ENCODE measurements at places on chromosomes 11 and 22.
A peak's percentile ranks its signal among the peaks of the same experiment; 100 is the strongest.

DNA sequence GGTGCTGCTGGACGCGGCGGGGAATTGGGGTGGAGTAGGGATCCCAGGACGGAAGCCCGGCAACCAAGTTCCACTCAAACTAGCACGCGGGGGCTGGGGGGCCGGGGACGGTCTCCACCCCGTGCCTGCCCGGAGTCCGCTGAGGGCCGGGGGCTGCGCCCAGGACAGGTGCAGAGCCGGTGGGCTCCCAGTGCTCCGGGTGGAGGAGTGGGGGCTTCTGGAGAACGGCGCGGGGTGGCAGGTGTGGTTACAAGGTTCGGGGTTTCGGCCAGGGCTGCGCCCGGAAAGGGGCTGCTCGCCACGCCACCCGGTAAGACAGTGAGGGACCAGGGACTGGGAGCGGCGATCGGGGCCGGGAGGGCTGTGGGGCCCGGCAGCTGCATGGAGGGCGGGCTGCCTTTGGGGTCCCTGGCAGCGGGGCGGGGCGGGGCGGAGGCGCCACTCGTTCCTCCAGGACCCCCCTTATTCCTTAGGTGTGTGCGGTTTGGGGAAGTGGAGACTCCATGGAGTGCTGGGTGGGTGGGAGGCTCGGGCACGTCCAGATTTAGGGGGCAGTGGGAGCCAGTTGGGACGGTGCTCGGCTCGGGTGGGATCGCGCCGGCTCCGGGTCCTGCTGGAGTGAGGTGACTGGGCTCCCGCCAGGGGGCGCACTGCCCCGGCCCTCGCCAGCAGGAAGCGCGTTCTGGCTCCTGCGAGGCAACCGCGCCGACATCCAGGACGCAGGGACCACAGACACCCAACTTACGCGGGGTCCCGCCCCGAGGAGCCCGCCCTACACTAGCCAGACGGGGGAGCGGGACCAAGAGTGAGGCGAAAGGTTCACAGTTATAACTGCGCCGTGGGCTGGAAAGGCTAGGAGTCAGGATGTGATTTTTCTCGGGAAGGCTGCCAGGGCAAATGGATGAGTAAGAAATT lies 868 bp downstream of the TSPAN18 start:
- peak; percentile 72 for DNase-seq

GRCh38 chr22:23833911-23834317 lies 4.9 kb downstream of the DERL3 start:
- no peak for DNase-seq

DNA sequence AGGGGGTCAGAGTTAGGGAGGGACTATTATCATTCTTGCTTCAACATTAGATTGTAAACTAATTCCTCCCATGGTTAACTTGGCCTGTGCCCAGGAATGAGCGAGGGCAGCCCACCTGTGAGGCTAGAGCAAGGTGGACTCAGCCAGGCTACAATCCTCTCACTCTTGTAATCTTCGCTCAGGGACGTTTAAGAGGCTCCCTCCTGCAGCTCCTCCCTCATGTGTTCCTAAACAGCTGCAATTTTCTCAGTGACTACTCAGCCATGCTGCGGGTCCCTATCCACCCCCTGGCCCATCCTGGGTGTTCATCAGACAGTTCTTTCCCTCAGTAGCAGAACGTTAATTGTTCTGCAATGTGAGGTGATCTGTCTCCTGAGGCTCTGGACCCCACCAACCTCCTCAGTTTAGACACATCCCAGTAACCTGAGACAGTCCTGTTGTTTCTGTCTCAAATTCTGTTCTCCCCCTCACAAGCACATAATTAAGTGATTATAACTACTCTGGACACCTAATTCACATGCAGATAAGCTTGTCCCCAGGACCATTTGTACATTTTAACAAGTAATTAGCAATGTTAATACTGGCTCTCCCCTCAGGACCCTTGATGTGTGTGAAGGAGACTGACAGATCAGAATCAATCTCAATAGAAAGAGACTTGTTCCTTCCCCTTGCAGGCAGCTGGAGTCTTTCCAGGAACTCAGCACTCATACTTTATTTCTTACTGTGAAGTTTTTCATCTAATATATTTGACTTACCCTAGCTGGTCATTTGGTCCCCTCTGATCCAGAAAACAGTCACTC lies 337.2 kb upstream of the B3GAT1 start:
- DNase-seq = peak; percentile 28

DNA sequence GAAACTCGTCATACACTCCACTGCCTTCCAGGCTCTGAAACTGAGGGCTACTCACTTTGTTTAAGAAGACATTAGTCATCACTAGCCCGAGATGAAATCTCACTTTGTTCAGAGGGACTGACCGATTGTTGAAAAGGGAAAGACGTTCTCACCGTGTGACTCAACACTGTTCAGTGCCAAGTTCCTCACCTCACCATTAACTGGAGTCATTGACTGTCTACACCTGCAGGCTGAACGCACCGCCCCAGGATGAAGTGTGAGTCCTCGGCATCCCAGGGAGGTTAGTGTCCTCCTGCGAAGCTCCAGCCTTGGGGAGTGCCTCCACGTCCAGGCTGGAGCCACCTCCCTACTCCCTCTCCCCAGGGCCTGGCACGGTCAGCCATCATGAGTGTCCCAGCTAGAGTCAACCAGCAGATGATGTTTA lies 30.4 kb downstream of the FADD start:
- no peak for DNase-seq

DNA sequence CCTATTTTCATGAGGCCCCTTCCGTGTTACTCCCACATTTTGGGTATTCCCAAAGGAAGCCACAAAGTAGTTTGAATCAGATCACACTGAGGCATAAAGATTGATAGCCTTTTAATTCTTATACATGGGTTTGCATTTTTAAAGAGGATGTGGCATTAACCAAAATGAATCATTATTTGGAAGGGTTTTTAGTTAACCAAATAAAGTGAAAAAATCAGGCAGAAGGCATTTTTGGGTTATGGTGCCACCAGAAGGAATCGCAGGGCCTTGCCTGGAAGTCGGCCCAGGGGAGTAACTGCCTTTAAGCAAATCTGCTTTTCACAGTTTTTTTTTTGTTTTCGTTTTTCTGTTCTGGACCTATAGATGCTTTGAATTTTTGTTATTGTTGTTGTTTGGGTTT lies 55.4 kb downstream of the HSD17B12 start:
- no peak for DNase-seq

DNA sequence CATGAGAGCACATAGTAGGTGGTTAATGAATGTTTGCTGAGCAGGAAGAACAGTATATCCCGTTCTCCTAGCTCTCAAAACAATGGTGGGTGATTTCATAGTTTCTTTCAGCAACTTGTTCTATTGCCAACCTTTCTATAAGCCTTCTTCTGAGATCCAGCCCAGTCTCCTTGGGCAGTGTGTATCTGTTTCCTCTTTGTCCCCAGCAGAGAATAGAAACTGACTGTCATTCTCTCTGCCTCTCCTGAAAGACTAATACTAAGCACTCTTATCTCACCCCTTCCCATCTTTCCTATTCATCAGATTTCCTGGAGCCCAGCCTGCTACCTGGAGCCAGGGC lies 272.9 kb downstream of the ST3GAL4 start:
- no peak for DNase-seq

- no peak for DNase-seq
Measured at GRCh38 chr22:44245438-44245837, 64.7 kb downstream of the PARVG start.

DNA sequence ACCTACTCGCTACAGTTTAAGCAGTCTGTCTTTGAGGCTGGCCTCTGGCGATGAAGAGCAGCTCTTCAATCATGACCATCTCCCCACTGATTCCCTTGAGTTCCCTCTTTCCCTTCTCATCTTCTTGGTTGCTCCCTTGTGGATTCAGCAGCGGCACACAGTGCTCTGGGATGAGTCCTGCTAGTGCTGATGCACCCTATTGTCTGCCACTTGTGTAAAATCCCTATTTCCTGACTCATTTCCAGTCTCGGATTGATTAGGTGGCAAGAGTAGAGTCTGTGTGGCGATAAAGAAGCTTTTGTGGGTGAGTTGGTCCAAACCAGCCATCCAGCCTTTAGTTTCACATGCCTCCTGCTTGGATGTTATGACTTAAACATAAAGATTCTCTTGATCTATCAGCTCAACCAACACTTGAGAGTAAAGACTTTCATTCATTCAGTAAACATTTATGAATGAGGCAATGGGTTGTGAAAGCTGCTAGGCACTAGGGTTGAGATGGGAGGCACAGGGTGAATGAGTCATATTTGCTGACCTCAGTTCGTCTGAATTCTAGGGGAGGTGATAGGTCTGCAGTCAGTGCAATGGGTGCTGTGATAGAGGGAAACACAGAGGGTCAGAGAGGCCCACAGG lies 219.4 kb upstream of the RAG2 start:
- DNase-seq = no peak

DNA sequence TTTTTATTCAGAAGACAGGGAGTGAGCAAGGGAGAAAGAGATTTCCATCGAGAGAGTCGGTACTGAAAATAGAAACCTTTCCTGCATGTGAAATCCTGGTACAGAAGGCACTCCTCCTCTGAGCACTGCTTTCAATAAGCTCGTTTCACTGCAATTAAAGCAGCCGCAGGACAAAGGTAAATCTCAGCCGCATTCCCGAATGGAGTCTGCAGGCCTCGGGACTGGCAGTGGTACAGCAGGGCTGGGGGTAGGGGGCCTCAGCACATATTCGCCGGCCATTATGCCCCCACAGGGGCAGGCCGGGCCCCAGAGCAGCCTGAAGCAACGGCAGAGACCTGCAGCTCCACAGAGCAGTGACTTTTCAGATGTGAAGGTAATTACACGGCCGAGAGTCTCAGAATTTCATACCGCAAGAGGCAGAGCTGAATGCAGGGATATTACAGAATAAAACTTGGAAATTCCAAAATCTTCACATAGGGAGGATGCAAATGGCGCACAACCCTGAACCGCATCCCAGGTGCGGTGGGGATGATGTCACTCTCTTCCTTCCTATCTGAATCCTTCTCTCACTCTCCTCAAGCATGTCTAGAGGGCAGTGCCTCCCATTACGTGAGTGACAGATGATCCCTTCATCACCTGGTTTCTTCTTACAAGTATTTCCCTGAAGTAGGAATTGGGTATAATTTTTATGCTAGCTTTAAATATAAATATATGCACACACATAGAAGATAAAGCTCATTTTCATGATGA lies 622.1 kb downstream of the OPCML start:
- DNase-seq = no peak

GRCh38 chr22:30326255-30326705 lies 461 bp downstream of the TBC1D10A start:
- peak; percentile 37 for DNase-seq

GRCh38 chr11:69972351-69972802 lies 105.7 kb upstream of the ANO1 start:
- no peak for DNase-seq

DNA sequence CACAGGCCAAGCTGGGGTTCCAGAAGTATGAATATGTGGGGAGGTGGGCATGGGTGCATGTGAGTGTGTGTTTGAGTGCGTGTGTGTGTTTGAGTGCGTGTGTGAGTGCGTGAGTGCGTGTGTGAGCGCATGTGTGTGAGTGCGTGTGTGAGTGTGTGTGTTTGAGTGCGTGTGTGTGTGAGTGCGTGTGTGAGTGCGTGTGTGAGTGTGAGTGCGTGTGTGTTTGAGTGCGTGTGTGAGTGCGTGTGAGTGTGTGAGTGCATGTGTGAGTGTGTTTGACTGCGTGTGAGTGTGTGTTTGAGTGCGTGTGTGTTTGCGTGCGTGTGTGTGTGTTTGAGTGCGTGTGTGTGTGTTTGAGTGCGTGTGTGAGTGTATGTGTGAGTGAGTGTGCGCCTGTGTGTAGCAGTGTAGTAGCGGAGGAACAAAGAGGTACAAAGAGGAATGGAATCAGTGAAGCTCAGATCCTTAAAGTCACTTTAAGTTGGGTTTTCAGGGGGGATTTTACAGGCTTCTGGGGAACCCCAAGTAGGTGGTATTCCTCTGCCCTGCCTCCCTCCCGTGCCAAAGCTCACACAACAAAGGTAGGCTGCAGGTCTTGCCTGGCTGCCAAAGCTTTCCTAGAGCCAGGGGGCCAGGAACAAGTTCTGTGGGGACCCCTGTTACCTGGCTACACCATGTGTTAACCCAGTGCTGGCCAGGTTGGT lies 137.1 kb downstream of the KIRREL3 start:
- no peak for DNase-seq

DNA sequence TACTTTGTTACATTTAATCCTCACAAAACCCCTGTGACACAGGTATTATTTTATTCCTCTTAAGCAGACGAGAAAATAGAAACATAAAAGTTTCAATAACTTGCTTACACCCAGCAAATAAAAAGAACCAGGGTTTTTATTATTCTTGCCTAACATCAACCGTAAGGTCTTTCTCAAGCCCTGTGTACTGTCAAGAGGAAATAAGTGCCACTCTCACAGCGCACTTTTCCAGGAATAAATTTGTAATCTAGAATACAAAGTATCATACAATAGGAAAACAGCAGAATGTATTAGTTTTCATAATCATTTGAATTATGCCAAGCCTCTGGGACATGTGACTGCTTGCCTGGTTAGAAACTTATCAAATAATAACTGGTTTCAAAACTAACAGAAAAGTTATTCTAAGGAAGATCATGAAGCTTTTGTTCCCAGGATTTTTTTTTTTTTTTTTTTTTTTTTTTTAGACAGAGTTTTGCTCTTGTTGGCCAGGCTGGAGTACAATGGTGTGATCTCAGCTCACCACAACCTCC lies 7.4 kb downstream of the CCDC34 start:
- no peak for DNase-seq

GRCh38 chr11:117586392-117586791 lies 210.6 kb downstream of the DSCAML1 start:
- DNase-seq = peak; percentile 25

- no peak for DNase-seq
Measured at GRCh38 chr11:6572215-6572614, 31.2 kb downstream of the RRP8 start.

GRCh38 chr11:118674082-118674435 lies 5.4 kb downstream of the TREH start:
- no peak for DNase-seq

DNA sequence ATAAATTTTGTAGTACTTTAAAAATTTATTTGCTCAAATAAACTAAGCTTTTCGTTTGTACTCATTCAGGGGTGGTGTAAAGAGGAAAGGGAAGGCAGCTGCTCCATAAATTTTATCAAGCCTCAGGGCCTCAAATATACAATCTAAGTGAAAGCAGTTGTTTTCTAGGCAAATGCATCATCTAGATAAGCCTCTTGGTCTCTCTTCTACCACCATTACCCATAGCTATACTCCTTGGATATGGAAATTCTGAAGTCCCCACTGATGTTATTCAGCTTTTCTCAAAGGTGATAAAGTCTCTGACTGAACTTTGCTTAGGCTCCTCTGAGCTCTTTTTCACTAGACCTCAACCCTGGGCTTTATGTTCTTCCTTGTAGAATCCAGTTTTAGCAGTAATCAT lies 1313.1 kb downstream of the JRKL start:
- DNase-seq = no peak

- DNase-seq = no peak
Measured at GRCh38 chr11:96540875-96541274, 151.1 kb downstream of the JRKL start.

- no peak for DNase-seq
Measured at GRCh38 chr11:86176165-86176884, 68.2 kb upstream of the EED start.

GRCh38 chr22:22820626-22821025 lies 67.0 kb upstream of the IGLL5 start:
- DNase-seq = no peak

- no peak for DNase-seq
Measured at GRCh38 chr11:120181376-120181975, 29.4 kb upstream of the OAF start.

Measured in tibial artery (tissue), 4 donors.